ENCODE measurements at places on chromosomes 1 and 21.

DNA sequence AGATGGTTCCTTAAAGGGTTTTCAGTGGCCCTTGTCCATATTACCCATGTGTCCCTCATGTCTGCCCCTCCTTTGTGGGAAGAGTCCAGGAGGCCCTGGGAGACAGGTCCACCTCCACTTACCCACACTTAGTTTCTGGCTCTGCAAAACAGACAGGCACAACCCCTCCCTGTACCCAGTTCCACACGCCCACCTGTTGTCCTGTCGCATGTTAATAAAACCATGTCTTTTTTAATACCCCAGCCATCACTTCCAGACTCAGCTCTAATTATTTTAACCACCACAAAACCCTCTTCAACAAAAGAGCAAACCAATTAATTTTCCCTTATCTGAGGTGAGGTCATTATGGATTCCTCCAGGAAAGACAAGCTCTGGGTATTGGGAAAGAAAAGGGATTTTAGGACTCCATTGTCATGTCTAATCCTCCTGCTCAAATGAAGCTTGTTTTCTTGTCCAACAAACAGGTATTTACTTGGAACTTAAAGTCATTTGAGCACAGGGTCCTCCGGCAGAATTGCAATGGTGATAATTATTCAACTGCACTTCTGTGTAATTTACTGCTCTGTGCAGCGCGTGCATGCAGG is 68.9 kb downstream of the CCDC185 start:
- H3K4me3 ChIP-seq: no peak overlapping the region
- DNase-seq: no peak
- H3K36me3 ChIP-seq: no peaks in the 10 kb centered on the region
- no peaks in the 10 kb centered on the region for H3K4me1 ChIP-seq
- H3K27me3 ChIP-seq: peaks cover 24% of the 10 kb centered on the region

DNA sequence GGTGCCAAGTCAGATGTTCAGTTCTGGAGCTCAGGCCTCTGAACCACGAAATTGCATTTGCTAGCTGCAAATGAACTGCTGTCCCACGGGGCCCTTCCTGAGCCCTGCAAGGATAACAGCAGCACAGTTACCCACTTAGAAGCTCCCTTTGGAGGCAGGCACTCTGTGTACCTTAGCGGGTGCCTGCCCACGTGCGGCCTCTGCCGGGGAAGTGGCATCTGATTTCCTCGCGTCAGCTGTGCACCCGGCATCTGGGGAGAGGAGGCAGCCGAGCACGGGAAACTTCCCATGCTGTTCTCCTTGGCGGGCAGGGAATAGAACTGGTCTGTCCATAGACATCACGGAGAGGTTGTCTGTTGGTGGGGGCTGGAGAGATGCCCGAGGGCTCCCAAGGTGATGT is 148.0 kb upstream of the C1orf174 start:
- no peak overlapping the region for H3K27ac ChIP-seq
- no peak for DNase-seq
- H3K36me3 ChIP-seq: no peaks in the 10 kb centered on the region
- no peaks in the 10 kb centered on the region for H3K4me1 ChIP-seq
- H3K4me3 ChIP-seq: no peak overlapping the region
- no peaks in the 10 kb centered on the region for H3K27me3 ChIP-seq

- peaks cover 33% of the 10 kb centered on the region for H3K36me3 ChIP-seq
- H3K4me3 ChIP-seq: no peak overlapping the region
- H3K4me1 ChIP-seq: peaks cover 6% of the 10 kb centered on the region
- no peak for DNase-seq
- no peaks in the 10 kb centered on the region for H3K27me3 ChIP-seq
- H3K27ac ChIP-seq: no peak overlapping the region
Observed at GRCh38 chr1:207811920-207812720, 60.3 kb downstream of the CD46 start.

- H3K27me3 ChIP-seq: peaks cover 85% of the 10 kb centered on the region
- H3K4me3 ChIP-seq: peak within 1 kb of the TSS; percentile 22
- no peak within 1 kb of the TSS for H3K27ac ChIP-seq
- H3K4me1 ChIP-seq: peaks cover 17% of the 10 kb centered on the region
- H3K36me3 ChIP-seq: no peaks in the 10 kb centered on the region
- DNase-seq: no peak
Observed at GRCh38 chr1:179742717-179743678, at the start of gene FAM163A. TSS of gene FAM163A (plus strand) at chr1:179743291. CDS start at chr1:179813098, 69,807 bp downstream.

DNA sequence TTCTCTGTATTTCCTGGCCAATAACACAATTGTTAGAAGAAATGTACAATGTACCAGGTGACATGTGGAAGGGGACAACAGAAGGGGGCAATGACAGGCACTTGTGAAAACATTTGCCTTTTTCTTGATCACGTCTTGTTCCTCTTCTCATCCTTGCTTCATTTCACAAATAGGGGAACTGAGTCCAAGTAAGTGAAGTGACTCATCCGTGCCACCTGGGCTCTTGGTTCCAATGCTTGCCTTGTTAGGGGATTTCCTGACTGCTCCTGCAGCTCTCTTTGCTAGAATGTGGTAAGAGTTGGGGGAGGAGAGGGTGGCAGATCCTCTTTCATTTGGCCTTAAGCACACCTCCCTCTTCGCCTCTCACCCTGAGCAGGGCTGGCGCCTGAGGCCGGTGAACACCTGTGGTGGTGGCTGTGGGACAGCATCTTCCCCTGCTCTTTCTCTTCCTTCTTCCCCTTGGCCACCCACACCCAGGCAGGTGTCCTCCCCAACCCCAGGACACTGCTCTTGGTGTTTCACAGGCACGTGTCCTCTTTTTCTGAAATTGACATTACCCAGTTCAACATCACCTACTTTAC is 2.2 kb upstream of the RHEX start:
- peaks cover 16% of the 10 kb centered on the region for H3K27me3 ChIP-seq
- no peaks in the 10 kb centered on the region for H3K36me3 ChIP-seq
- peaks cover 12% of the 10 kb centered on the region for H3K4me1 ChIP-seq
- no peak for DNase-seq
- peak overlapping the region; percentile 98 for H3K27ac ChIP-seq

GRCh38 chr1:231334079-231334666 is 3.5 kb downstream of the EXOC8 start:
- H3K27ac ChIP-seq: no peak overlapping the region
- H3K27me3 ChIP-seq: no peaks in the 10 kb centered on the region
- peaks cover 14% of the 10 kb centered on the region for H3K4me1 ChIP-seq
- no peaks in the 10 kb centered on the region for H3K36me3 ChIP-seq
- DNase-seq: no peak
- peak overlapping the region; percentile 99 for H3K4me3 ChIP-seq

DNA sequence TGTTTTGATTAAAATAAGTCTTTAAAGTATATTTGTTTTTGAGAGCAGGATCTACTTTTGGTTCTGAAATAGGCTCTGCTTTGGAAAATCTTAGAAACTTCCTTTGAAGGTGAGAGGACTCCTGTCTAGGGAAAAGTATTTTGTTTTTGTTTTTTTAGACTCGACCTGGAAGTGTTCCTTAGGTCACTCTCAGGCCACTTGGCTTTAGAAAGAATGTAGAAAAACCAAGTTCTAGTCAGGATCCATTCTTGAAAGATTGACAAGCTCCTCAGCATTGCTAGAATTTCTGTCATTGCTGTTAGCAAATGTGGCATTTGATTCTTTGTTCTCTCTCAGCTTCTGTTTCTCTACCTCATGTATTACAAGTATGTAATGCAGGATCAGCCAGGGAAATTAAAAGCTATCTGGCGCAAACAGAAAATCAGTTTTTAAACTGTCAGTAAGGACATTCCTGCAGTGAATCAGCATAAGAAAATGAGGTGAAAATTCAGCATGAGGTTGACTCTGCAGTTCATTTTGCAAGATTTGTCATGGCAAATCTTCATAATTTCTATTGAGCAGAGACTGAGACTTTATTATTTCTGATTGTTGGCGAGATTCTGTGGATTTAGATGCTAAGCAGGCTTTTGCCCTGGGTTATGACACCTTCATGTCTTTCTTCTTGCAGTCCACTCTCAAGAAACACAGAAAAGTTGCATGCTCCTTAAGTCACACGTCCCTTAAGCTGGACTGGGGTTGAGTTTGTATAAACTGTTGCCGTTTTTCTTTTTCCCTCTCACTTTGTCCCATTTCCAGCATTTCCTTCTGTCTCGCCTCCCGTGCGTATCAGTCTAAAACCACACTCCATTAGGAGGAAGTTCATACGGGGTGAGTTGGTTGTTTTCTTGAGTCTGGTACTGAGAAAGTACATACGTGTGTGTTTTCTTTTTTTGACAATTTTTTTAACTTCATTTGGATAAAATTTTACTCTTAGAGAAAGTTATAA is 12.6 kb downstream of the NTPCR start:
- peaks cover 42% of the 10 kb centered on the region for H3K36me3 ChIP-seq
- H3K4me3 ChIP-seq: no peak overlapping the region
- H3K27ac ChIP-seq: peak overlapping the region; percentile 52
- peak; percentile 26 for DNase-seq

- no peak overlapping the region for H3K27ac ChIP-seq
- no peak overlapping the region for H3K4me3 ChIP-seq
- H3K36me3 ChIP-seq: no peaks in the 10 kb centered on the region
- no peaks in the 10 kb centered on the region for H3K27me3 ChIP-seq
- H3K4me1 ChIP-seq: no peaks in the 10 kb centered on the region
Observed at GRCh38 chr1:75074831-75075395, 59.3 kb upstream of the LHX8 start.

GRCh38 chr1:216653001-216653400 is 70.2 kb downstream of the ESRRG start:
- DNase-seq: no peak
- no peaks in the 10 kb centered on the region for H3K36me3 ChIP-seq
- no peak overlapping the region for H3K4me3 ChIP-seq
- no peak overlapping the region for H3K27ac ChIP-seq
- H3K27me3 ChIP-seq: no peaks in the 10 kb centered on the region
- H3K4me1 ChIP-seq: no peaks in the 10 kb centered on the region

DNA sequence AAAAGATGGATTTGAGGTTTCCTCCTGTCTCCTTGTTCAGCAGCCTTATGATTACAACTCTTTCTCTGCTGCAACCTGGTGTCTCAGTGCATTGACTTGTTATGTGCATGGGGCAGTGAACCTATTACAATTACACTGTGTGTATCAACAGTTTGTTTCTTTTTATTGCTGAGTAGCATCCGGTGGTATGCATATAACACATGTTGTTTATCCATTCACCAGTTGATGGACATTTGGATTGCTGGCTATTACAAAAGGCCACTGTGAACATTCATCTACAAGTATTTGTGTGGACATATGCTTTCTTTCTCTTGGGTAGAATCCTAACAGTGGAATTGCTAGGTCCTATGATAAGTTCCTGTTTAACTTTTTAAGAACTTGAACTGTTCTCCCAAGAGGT is 65.9 kb downstream of the FMO4 start:
- H3K36me3 ChIP-seq: peaks cover 3% of the 10 kb centered on the region
- H3K4me3 ChIP-seq: no peak overlapping the region
- DNase-seq: peak; percentile 41
- no peaks in the 10 kb centered on the region for H3K27me3 ChIP-seq
- no peaks in the 10 kb centered on the region for H3K4me1 ChIP-seq

- peaks cover 7% of the 10 kb centered on the region for H3K4me1 ChIP-seq
- H3K27me3 ChIP-seq: no peaks in the 10 kb centered on the region
- H3K36me3 ChIP-seq: no peaks in the 10 kb centered on the region
- peak; percentile 70 for DNase-seq
- no peak overlapping the region for H3K4me3 ChIP-seq
Observed at GRCh38 chr1:184487531-184488193, 100.8 kb downstream of the C1orf21 start.

GRCh38 chr1:12469493-12469892 is 148.5 kb downstream of the DHRS3 start:
- H3K4me1 ChIP-seq: peaks cover 4% of the 10 kb centered on the region
- no peak overlapping the region for H3K4me3 ChIP-seq
- no peak for DNase-seq
- peaks cover 5% of the 10 kb centered on the region for H3K27me3 ChIP-seq

DNA sequence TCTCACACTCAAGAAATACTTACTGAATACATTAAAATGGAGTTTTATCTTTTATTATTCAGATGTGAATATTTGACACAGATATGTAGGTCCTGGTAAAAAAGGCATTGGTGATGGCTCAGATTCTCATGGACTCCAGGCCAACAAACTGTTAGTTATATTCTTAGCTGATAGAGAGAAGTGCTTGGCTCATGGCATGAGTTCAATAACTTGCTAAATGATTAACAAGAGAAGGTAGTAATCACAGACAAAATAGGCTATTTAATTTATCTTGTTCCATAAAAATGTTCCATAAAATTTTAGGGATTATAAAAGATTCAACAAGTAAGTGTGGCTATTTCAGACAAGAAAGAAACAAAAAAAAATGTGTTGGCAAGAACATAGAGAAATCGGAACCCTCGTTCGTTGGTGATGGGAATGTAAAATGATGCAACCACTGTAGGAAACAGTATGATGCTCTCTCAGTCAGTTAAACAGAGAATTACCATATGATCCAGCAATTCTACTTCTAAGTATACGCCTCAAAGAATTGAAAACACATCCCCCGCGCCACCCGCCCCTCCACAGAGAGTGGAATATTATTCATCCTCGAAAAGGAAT is 737.8 kb upstream of the ADAMTS5 start:
- H3K27me3 ChIP-seq: no peaks in the 10 kb centered on the region
- no peak for DNase-seq
- no peak overlapping the region for H3K4me3 ChIP-seq
- no peak overlapping the region for H3K27ac ChIP-seq

GRCh38 chr1:11550664-11551283 is 71.8 kb downstream of the DISP3 start:
- DNase-seq: peak; percentile 68
- no peak overlapping the region for H3K27ac ChIP-seq
- peaks cover 37% of the 10 kb centered on the region for H3K27me3 ChIP-seq
- H3K36me3 ChIP-seq: no peaks in the 10 kb centered on the region

- H3K27me3 ChIP-seq: no peaks in the 10 kb centered on the region
- no peak overlapping the region for H3K27ac ChIP-seq
- peaks cover 65% of the 10 kb centered on the region for H3K36me3 ChIP-seq
- peaks cover 8% of the 10 kb centered on the region for H3K4me1 ChIP-seq
Observed at GRCh38 chr1:29210278-29211085, 20.3 kb downstream of the MECR start.

- H3K4me3 ChIP-seq: no peak overlapping the region
- no peaks in the 10 kb centered on the region for H3K36me3 ChIP-seq
- no peak for DNase-seq
- H3K4me1 ChIP-seq: peaks cover 40% of the 10 kb centered on the region
- no peaks in the 10 kb centered on the region for H3K27me3 ChIP-seq
- no peak overlapping the region for H3K27ac ChIP-seq
Observed at GRCh38 chr1:17194133-17194475, 10.8 kb upstream of the PADI1 start.

Measured in mesenchymal stem cell (in vitro differentiated cells and primary cell).